ENCODE measurements at places on chromosomes 2 and 18. TPM values are rescaled to one million over a fixed set of nuclear protein-coding genes. Genes with fewer than 3 reads are reported as not detected.

REG3A gene
- not detected for total RNA-seq

FOSL2 gene
- 85.1 TPM for total RNA-seq

HES6 gene
- 2.9 TPM for total RNA-seq

DNA sequence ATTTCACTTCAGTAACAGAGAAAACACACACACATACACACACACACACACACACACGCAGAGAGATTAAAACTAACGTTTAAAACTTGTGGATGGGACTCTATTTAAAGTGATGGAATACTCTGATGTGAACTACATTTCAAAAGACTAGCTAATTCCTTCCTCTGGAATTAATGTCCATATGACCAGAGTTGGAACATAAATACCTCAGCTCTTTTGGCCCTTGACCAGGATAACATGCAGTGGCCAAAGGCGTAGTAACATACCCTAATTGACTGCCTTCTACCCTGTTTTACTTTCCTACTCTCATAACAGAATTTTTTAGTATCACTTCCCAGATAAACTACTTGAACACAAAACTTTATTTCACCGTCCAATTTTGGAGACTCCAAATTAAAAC is 671.3 kb upstream of the CHAC2 start:
- no peak overlapping the region for H3K4me3 ChIP-seq
- no peak for DNase-seq
- H3K36me3 ChIP-seq: no peaks in the 10 kb centered on the region
- no peaks in the 10 kb centered on the region for H3K4me1 ChIP-seq
- no peak overlapping the region for H3K27ac ChIP-seq
- no peaks in the 10 kb centered on the region for H3K27me3 ChIP-seq

DNA sequence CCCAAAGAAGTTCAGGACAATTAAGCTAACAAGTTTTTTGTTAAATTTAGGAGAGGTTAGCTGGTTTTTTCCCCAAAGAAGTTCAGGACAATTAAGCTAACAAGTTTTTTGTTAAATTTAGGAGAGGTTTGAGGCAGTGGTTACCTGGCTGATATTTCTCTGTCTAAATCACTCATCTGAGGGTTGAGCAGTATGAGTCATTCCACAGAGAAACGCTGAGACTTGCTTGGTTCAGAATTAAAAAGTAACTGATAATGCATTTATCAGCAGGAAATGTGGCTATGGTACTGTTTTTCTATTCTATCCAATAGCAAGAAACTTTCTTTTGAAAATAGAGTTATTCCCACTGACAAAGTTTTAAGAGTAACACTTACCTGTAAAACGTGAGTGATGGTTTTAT is 22.8 kb upstream of the KIDINS220 start:
- no peaks in the 10 kb centered on the region for H3K27me3 ChIP-seq
- H3K4me1 ChIP-seq: no peaks in the 10 kb centered on the region

Measured in thyroid gland (tissue), 4 donors.